ENCODE measurements at places on chromosomes 13 and 19.

- DNase-seq: no peak
These were observed 1199.9 kb upstream of the SPRY2 start for GRCh38 chr13:81540777-81541176.

DNA sequence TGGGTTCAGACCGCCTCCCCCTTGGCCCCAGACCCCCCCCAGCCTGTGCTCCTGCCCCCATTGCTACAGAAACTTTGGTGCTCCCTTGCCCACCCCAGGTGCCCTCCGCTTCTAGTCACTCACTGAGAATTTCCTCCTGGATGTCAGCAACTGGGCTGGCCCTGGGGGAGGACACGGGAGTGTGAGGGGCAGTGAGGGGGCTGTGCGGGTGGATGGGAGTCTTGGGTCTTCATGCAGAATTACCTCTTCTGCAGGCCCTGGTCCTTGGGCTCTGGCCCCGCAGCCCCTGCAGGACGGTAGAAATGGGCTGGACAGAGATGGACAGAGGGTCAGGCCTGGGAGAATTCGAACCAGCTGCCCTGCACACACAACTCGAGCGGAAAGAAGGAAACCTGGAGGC, 4.8 kb downstream of the LILRB5 start:
- no peak for DNase-seq

GRCh38 chr19:17048885-17049453, 22.4 kb upstream of the CPAMD8 start:
- DNase-seq: no peak

GRCh38 chr19:6498294-6499036, 3.6 kb downstream of the TUBB4A start:
- DNase-seq: no peak

- DNase-seq: no peak
These were observed 79.1 kb downstream of the ATP11A start for GRCh38 chr13:112768795-112769481.

DNA sequence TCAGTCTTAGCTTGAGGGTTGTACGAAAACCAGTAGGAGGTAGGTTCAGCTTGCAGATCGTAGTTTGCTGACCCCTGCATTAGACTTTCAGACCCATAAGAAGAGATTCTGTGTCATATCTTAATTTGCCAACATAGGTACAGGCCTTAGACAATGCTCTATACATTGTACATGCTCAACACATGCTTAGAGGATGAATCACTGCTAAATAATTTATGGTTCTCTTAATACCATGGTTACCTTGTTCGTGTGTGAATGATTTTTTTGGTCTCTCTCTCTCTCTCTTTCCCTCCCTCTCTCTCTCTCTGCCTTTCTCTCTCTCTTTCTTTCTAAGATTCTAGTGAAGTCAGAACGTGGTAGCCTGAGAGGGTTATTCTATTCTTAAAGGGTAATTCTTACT, 112.2 kb downstream of the FGF14 start:
- no peak for DNase-seq

DNA sequence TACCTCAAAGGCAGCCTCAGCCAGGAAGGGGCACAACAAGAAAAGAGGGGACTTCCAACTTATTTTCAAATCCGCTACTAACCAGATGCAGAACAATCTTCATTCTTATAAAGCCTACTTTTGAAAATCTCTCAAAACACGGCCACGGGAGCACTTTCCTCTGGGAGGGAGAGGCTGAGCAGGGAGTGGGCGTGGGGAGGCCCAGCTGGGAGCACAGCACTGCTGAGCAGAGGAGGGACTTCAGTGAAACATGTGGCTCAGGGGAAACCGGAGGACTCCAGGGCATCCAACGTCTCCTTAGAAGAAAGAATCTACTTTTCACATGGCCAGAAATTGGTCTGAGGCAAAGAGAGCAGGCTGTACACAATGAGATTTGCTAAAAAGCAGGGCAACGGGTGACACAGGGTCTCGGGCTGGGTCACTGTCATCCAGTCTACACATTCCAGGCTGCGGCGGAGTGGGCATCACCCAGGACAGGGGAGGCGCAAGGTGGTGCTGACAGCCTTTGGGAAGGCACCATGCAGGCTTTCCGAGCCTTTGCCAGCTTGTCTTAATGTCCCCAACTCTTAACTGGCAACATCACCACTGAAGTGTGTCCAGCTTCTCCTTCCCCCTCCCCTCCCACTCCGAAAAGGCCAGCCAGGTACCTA, 117.1 kb downstream of the STK24 start:
- no peak for DNase-seq

- DNase-seq: no peak
These were observed 30.2 kb upstream of the ZNF331 start for GRCh38 chr19:53507523-53508442.

- no peak for DNase-seq
These were observed 11.0 kb downstream of the SGTA start for GRCh38 chr19:2771786-2772674.

DNA sequence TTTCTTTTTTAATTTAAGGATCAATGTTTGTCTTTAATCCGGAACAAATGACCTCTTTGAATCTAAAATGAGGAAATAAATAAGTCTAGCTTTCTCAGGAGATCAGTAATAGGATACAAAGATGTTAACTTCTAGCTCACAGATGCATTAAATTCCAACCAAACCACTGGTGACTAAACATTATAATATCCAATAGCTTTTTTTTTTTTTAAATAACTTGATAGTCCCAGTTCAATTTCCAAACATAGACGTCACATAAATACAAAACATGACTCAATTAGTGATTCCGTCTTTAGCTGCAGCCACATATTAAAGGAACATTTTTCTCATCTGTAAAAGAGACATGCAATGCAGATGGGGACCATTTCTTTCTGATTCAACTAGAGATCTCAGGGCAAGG, 390.5 kb upstream of the PCDH9 start:
- no peak for DNase-seq

- DNase-seq: no peak
These were observed 16.0 kb downstream of the FXYD5 start for GRCh38 chr19:35170359-35171061.

GRCh38 chr19:46660551-46661019, 397 bp downstream of the DACT3 start:
- no peak for DNase-seq

DNA sequence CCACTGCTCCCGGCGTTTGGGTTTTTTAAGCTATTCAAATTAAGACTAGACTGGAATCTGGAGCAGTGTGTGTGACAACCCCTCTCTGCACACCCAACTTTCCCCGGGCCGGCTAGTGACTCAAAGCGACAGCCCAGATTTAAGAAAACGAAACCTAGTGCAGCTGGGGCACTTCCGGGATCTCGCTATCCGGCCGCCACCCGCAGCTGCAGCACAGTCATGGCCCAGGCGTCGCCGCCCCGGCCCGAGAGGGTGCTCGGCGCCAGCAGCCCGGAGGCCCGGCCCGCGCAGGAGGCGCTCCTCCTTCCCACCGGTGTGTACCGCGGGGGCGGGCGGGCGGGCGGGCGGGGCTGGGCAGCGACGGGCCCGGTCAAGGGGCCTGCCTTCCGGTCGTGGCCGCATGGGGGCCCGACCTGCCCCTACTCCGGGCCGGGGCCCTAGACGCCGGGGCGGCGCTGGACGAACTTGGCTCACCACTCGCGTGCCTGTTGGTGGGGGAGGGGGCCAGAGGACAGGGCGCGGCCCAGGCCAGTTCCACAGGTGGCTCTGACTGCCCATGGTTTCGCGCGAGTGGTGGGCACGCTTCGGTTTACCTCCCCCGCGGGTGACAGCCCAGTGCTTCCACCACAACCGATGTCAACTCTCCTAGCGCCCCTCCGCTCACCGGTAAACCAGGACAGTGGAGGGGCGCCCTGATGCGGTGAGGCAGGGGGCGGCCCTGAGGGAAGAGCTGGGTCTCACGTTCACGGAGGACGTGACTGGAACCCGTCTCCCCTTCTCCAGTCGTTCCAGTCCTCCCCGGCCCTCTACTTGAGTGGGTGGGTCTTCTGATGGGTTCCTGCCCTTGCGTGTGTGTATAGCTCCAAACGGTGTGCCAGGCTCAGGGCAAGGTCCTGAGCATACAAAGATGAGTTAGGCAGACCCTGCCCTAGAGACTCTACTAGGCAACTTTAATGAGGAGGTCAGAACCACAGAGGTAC, at the start of gene PHF11:
PHF11 (plus strand) TSS at position 171 of the 980 bp plus-strand sequence; CDS start at position 220, 49 bp downstream.
- peak; percentile 59 for DNase-seq

DNA sequence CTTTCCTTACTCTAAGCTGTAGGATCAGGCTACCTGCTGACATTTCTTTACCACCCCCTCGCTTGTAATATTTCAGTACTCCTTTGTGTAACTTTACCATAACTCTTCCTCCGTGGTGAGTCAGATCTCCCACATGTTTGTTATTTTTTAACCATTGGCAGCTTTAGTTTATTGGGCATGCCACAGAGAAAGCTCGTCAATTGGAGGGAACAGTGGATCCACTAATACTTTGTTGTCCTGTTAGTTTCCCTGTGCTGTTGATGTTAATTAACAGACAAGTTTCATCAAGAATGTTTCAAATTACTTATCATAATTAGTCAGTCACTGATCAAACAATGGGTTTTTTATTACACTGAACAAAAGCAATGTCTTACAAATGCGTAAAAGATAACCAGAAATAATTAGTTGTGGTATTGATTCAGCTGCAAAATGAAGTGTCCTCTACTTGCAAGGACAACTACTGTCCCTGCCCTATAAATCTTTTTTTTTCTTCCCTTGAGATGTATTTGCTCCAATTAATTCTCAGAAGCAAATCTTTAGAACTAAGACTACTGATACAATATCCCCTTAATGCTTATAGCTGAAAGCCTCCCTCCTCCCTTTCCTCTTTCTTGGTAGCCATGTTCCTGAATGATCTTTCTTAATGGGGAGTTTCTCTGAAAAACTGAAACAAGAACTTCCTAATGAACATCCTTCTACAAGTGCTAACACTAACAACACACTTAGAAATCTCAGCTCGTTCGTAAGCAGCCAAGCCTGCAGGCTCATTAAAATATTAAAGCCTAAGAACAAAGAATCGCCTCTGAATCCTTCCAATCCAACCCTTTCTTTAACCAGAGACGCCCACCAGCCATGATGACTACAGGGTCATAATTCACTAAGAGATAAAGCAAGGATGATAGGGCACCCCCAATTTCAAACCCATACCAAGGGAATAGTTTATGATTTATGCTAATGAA, 22.2 kb downstream of the EFNB2 start:
- no peak for DNase-seq

DNA sequence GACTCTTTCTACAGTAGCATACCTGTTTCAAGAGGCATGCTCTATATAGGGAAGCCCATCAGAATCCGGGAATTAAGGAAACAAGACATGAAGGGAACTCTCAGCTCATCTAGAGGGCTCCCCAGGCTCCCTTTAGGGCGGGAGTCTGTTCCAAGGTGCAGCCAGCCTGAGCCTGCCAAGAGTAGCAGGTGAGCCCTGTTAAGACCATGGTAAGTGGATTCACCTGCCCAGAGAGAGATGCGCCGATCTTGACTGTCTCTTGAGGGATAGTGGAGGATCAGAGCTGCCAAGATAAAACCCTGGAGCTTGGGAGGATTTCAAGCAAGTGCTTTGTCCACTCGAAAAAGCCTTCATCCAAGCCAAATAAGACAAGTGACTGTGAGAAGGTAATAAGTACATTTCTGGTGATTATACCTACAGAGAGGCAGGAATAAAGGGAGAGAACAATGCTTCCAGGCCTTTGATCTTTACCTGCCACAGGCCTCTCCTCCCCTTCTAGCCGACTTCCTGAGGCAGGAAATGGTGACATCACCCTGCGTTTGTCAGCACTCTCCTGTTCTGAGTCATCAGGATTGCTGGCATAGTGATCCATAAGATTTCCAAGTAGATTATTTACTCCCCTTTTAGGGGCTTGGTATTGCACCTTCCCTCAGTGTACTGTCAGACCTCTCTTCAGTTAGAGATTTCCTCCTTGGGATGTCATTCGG, 31.5 kb downstream of the KLF5 start:
- peak; percentile 15 for DNase-seq

- peak; percentile 12 for DNase-seq
These were observed 19.5 kb downstream of the NUFIP1 start for GRCh38 chr13:44969551-44970484.

GRCh38 chr13:40137400-40137799, 481.9 kb downstream of the COG6 start:
- DNase-seq: no peak

- DNase-seq: no peak
These were observed 1.7 kb upstream of the ERVV-1 start for GRCh38 chr19:53012006-53012405.

GRCh38 chr13:113489171-113489548, 1.4 kb downstream of the DCUN1D2 start:
- no peak for DNase-seq

DNA sequence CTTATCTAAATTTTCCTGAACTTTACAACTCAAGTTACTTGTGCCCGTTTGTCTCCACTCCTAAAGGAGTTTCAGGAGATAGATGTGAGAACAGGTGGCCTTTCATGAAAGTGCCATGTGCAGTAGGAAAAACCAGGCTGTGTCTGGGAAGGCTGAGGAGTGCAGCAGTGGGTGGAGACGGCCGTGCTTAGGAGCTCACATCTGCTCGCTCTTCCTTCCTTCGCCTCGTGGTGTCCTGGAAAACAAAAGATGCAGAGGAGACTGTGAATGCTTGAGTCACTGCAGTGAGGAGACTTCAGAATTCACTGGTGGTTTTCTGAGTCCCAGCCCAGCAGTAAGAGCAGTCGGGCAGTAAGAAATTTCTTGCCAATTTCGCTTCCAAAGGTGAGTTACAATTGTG, 138.4 kb upstream of the RNF113B start:
- no peak for DNase-seq

DNA sequence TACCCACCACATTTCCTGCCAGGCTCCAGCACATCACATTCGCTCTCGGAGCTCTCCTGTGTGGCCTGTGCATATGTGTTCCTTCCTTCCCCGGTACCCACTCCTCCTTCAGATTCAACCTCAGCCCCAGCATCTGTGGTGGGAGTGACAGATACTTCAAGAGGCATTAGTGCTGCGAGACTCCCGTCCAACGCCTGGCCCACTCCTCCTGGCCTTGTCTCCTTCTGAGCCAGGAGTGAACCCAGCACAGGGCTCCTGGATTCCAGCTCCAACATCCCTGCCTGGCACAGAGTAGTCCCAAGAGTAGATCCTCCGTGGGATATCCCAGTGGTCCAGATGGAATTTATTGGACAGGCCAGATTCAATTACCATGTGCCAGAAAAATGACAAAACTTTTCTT, 55.9 kb downstream of the SACS start:
- no peak for DNase-seq

DNA sequence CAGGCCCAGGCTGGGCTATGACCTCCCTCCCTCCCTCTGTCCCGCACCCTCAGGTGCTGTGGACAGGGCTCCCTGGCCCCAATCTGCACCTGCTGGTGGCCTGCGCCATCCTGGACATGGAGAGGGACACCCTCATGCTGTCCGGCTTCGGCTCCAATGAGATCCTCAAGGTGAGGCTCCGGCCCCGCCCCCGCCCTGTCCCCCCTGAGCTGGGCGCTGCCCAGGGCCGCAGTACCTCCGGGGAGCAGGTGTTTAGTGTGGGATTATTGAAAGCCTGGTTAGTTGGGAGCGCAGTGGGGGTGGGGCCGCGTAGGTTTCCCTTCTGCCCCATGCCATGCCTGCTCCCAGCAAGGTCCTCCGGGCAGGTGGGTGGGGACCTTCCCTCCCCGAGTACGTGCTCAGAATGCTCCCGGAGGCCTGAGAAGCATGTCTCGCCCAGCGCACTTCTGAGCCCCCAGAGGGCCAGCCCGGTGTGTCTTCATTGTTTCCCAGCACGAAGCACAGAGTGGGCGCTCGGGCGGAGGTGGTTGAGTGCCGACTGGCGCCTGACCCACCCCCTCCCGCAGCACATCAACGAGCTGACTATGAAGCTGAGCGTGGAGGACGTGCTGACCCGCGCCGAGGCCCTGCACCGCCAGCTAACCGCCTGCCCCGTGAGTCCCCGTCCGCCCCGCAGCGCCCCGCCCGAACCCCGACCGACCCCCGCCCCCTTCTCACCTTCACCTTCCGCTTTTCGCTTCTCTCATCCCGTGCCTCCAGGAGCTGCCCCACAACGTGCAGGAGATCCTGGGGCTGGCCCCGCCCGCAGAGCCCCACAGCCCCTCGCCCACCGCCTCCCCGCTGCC, 8.8 kb downstream of the IL4I1 start:
- no peak for DNase-seq

Data from amniotic stem cell (primary cell).